ENCODE measurements at places on chromosomes 1 and 21.
A peak's percentile ranks its signal among the peaks of the same experiment; 100 is the strongest.

- DNase-seq = no peak
These were observed 299.2 kb downstream of the PBX1 start for GRCh38 chr1:164858096-164858632.

DNA sequence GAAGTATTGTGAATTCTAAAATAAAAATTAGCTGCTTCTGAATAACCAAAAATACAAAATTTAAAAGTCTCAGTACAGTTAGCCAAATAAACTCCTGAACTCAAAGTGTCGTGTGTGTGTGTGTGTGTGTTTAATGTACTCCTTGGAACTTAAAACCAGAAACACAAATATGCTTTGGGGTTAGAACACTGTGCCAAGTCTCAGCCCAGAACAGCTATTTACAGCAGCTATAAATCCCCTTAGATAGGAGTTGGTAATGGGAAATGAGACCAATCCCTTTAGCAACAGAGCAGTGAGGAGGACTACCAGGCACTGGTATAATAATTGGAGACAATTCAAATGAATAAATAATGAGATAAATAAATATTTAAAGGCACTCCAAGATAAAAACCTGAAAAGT lies 83.1 kb downstream of the PATJ start:
- DNase-seq = no peak

DNA sequence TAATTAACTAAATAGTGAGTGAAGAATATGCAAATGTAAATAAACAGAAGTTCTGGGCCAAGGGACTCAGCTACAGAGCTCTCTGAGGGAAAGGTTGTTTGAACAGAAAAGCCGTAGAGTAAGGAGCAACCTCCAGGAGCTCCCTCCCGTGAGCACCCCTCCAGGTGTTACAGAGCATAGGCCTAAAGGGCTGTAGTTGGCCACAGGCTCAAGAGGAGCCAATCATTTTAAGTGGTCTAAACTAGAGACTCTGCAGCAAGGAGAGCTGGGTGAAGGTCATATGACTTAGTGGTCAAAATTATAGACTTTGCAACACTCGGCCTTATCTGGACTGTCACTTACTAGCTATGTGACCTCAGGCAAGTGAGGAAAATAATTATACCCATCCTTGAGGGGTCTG lies 19.1 kb upstream of the RXRG start:
- DNase-seq = no peak

GRCh38 chr1:222601257-222601656 lies 11.5 kb upstream of the TAF1A start:
- no peak for DNase-seq

DNA sequence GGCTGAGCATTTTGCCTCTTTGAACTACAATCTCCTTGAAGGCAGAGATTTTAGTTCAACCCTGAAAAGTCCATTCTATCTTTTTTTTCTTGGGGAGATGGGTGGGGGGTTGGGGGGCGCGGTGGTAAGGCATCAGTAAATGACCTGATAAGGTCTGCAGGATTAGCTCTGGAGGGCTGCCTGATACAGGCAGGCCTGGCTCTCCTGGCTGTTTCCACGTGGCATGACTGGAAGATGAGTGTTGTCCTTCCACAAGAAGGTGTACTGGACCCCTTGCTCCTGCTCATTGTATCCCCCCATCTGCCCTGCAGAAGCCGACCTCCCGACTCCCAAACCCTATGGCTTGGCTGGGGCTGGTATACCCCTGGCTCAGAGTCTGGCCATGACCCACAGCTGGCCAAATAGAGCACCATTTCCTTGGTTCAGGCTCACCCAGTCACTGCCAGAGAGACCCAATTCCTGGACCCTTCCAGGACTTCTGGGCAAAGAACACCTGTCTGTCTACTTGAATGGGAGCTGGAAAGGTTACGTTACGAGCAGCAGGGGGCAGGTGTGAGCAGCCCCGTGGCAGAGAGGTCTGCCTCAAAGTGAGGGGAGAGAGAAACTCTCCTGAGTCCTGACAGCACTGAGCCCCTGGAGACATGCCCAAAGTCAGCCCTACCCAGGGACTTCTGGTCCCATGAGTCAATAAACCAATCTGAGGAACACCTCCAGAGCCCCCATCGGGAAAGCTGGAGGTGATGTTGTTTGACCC lies 17.0 kb downstream of the DHRS3 start:
- DNase-seq = no peak

GRCh38 chr1:231636157-231636556 lies 9.6 kb downstream of the DISC1 start:
- no peak for DNase-seq

DNA sequence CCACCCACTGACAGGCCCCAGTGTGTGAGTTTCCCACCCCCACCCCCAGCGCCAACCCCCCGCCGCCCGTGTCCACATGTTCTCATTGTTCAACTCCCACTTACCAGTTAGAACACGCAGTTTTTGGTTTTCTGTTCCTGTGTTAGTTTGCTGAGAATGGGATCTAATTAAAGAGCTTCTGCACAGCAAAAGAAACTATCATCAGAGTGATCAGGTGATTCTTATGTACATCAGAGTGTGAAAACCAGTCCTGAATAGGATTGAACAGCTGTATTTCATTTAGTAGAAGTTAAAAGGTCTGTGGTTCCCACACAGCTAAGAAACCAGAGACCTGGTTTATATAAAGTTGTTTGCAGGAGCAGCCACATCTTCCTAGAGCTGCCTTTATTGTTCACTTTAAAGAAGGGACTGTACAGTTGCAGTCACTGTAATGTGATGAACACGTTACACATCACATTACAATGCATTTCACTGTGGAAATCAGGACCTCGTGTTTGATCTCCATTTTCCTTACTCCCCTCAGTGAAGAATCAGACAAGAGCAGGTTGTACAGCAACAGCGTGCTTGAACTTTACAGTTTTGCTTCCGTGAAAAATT lies 1.2 kb downstream of the GBP6 start:
- DNase-seq = no peak

- DNase-seq = peak; percentile 5
These were observed 26.5 kb upstream of the NTPCR start for GRCh38 chr1:232923739-232924386.

- no peak for DNase-seq
These were observed 13.8 kb upstream of the SPRR5 start for GRCh38 chr1:152933196-152933595.

DNA sequence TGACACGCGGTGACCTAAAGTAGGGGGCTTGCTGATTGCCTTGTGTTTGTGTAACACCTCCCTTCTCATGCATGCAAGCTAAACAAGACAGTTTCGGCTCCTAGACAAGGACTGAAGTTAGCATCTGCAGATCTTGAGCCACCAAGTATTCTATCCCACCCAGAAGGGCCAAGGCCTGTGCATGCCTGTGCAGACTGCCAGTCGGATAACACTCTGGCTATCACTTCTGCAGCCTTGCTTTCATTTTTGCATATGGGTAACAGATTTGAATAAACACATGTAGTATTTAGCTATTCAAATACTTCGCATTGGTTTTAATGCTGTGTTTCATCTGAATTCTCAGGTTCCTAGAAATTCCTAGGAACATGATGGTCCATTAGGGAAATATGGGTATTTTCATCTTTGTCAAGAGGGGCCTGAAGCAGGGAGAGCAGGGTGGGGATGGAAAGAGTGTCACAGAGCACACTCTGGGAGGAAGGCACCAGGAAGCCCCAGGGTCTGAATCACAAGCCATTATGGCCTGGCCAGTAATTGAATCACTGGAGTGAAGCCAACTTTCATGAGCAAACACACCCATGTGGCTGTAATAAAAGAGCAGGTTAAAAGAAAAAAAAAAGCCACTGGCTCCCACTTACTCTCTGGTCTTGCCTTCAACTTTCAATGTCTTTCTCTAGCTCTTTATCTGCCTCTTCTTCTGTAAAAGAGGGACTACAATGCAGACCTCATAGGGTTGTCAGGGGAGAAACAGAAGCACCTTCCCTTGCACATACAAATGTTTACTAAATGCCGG lies 28.3 kb downstream of the GADD45A start:
- no peak for DNase-seq

GRCh38 chr1:69824932-69825331 lies 257.2 kb downstream of the LRRC7 start:
- no peak for DNase-seq

- no peak for DNase-seq
These were observed 27.4 kb downstream of the KCNA3 start for GRCh38 chr1:110647254-110647891.

DNA sequence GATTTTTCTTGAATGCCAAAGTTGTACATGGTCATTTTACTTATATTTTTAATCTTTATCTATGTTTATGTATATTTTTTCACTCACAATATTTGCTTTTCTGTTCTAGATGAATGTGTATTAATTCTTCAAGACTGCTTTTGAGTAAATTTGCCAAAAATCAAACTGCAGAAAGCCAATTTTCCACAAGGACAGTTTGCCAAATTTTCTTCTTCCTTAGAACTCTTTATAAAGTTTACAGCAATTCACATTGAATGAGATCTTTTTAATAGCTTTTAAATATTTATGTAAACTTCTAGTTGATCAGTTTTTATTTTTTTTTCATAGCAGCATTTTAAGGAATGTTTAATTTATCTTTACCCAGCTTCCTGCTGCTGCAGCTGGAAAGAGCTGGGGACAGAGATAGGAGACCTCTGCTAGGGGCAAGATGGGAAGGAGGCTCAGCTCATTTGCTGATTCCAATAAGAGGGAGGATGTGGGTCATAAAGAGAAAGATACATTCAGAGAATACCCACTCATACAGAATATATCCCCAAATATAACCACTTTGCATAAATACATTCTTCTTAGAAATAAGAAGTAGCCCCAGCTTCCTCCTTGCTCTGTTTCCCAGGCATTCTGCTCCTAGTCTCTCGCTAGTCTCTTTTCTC lies 93.0 kb downstream of the ODF2L start:
- no peak for DNase-seq

- no peak for DNase-seq
These were observed 132.5 kb upstream of the ZNF648 start for GRCh38 chr1:182193908-182194550.

DNA sequence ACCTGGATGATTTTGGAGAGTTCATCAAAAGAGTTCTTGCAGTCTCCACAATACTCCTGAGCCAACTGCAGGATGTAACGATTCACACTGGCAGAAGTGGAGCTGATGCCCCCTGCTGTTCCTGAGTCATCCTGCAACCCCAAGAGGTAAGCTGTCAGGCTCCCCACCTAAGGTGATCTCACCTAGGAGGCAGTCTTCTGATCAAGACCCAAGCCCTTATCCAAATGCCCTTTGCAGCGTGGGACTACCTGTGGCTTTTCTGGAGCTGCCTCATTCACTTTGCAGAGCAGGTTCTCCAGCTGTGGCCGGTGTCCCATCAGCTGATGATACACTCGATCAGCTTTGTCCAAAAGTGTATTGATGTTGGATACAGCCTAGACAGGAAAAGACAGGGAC lies 96.4 kb downstream of the UBR4 start:
- no peak for DNase-seq

DNA sequence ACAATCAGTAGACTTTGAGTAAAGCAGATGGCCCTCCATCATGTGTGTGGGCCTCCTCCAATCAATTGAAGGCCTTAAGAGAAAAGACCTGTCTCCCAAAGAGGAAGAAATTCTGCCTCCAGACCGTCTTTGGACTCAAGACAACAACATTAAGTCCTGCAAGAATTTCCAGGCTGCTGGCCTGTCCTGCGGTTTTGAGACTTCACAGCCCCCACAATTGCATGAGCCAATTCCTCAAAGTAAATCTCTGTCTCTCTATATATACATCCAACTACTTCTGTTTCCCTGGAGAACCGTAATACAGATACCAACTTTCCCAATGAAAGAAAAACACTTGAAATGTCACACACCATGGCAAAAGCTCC lies 16.4 kb downstream of the REG4 start:
- DNase-seq = no peak

- no peak for DNase-seq
These were observed 21.4 kb upstream of the CHIT1 start for GRCh38 chr1:203250911-203251310.

GRCh38 chr1:37186246-37186756 lies 152.0 kb upstream of the GRIK3 start:
- DNase-seq = no peak

GRCh38 chr1:47751996-47752451 lies 245.2 kb downstream of the TRABD2B start:
- no peak for DNase-seq

GRCh38 chr1:199981584-199981983 lies 45.9 kb upstream of the NR5A2 start:
- DNase-seq = no peak

- no peak for DNase-seq
These were observed 31.6 kb downstream of the SOX13 start for GRCh38 chr1:204104331-204105130.

DNA sequence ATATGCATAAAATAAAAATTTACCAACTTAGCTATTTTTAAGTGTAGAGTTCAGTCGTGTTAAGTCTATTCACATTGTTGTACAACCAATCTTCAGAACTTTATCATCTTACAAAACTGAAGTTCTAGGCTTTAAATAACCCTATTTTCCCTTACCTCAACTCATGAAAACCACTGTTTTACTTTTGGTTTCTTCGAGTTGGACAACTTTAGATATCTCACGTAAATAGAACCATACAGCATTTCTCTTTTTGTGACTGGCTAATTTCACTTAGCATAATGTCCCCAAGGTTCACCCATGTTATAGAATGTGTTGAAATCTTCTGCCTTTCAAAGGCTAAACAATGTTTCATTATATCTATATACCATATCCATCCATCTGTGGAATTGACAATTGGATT lies 819.0 kb upstream of the ADGRL4 start:
- DNase-seq = no peak

DNA sequence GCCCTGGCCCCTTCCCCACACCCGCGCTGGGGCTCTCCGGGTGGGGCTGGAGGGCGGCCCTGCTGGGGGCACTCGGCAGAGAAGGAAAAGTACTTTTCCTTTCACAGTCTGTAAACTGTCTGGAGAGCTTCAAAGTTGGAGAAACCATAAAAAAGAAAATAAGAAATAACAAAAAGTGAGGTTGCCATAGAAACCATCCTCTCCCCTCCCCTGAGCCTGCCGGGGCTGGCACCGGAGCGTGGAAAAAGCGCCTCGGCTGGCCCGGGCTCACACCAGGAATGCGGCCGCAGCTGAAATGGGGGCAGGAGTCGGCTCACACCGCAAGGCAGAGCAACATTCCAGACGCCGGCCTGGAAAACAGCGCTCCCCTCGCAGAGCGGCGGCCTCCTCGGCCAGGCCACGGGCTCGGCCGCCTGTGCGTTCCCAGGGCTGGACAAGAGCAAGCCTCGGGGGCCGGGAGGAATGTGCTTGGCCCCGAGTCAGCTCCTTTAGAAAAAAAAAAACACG lies 69.2 kb downstream of the MORN1 start:
- DNase-seq = no peak

- no peak for DNase-seq
These were observed at the start of gene OLFM3 for GRCh38 chr1:101996825-101997465. OLFM3 (minus strand) TSS chr1:101996926.

GRCh38 chr1:10132852-10133251 lies 77.5 kb upstream of the KIF1B start:
- DNase-seq = no peak

Data from stimulated activated CD4-positive, alpha-beta T cell treated with anti-CD3 and anti-CD28 coated beads, TNF-alpha, amount 100 ng/mL, for 4 hours (primary cell).